G401 (cell line): ENCODE measurements at places on chromosomes 6 and 20. TPM values are rescaled to one million over a fixed set of nuclear protein-coding genes. Genes with fewer than 3 reads are reported as not detected.

The ZNF311 gene
- not detected in 2 replicates for total RNA-seq

The TRIM10 gene
- total RNA-seq = not detected in 2 replicates

The LINC00237 gene
- not detected in 2 replicates for total RNA-seq

The POU3F2 gene
- not detected in 2 replicates for total RNA-seq

The ADGRB3 gene
- total RNA-seq = not detected in 2 replicates

The EEF1A2 gene
- total RNA-seq = 47.5 and 58.1 TPM in 2 replicates

The DLK2 gene
- total RNA-seq = 3.1 and 3.4 TPM in 2 replicates

The SULF2 gene
- total RNA-seq = 27.9 and 44.8 TPM in 2 replicates

The MED23 gene
- 15.2 and 23.8 TPM in 2 replicates for total RNA-seq

The ADAT2 gene
- total RNA-seq = 2.2 and 5.3 TPM in 2 replicates

The OGFRL1 gene
- 0.06 and 0.07 TPM in 2 replicates for total RNA-seq

The ROMO1 gene
- total RNA-seq = 152 and 320 TPM in 2 replicates
